Small intestine (tissue), 16 donors: ENCODE measurements at places on chromosomes 1 and 21.
A peak's percentile ranks its signal among the peaks of the same experiment; 100 is the strongest.

- DNase-seq, result no peak
Observed at GRCh38 chr1:25700144-25700523, 83.5 kb downstream of the MAN1C1 start.

DNA sequence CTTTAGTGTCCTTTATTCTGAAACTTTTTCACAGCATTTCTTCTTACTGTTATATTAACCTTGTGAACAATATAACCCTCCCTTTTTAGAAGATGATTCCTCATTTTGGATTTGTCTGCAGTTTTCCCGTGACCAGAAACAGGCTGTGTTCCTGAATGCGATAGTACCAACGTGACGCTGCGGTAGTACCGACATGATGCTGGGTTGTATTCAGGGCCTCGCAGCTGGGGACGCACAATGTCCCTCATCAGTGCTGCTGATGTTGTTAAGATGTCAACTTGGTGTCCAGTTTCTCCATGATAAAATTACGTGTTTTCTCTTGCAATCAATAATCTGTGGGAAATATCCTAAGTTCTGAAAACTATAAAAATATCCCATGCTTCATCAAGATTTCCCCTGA lies 761.4 kb upstream of the TPTE start:
- DNase-seq, result no peak

DNA sequence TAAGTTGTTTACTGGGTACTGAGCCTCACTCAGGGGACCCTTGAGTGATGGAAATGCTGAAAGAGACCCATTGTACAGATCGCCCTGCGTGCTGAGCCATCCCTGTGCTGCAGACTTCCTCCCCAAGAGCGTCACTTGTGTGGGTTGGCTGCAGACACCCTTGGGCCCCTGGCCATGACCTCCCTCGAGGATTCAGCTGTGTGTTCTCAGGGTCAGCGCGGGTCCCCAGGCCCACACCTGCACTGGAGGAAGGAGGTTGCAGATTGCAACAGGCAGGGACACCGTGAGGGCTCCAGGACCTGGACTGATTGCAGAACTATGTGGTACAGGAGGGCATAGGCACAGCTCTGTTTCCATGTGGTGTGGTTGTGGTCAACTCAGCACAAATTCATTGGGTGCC lies 4.4 kb downstream of the SNAP47 start:
- DNase-seq, result no peak

DNA sequence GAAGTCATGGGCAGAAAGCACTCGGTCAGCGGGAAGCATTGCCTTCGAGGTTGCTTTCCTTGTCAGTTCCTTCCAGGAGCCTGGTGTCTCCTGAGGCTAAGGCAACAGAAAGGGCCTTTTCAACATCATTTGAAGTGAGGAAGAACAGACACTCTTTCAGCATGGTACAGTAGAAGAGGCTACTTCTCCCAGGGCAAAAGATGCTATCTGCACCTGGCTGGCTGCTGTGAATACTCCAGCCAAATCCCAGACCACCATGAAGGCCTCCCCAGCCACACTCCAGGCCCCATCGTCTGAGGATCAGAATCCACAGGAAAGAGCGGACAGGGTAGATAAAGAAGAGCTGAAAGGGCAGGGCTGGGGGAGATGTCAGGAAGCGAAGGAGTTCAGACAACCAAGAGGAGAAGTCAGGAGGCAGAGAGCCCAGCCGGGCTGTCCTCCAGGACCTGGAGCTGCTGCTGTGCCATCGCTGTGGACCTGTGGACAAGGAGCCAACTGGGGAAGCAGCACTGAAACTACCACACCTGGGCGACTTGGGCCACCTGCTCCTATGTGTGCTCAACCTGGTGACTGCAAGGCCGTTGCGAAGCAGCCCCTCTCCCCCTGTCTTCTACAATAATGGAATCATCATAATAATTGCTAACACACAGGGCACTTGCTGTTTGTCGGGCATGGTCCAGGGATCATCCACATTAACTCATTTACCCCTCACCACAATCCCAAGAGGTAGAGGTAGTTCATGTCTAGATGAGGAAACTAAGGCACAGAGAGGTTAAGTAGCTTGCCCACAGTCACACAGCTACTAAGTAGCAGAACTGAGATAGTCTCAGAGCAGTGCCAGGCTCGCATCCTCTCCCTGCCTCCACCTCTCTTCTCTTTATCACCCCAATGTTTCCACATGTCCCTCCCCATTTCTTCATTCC lies 88.0 kb upstream of the ZBTB40 start:
- no peak for DNase-seq

DNA sequence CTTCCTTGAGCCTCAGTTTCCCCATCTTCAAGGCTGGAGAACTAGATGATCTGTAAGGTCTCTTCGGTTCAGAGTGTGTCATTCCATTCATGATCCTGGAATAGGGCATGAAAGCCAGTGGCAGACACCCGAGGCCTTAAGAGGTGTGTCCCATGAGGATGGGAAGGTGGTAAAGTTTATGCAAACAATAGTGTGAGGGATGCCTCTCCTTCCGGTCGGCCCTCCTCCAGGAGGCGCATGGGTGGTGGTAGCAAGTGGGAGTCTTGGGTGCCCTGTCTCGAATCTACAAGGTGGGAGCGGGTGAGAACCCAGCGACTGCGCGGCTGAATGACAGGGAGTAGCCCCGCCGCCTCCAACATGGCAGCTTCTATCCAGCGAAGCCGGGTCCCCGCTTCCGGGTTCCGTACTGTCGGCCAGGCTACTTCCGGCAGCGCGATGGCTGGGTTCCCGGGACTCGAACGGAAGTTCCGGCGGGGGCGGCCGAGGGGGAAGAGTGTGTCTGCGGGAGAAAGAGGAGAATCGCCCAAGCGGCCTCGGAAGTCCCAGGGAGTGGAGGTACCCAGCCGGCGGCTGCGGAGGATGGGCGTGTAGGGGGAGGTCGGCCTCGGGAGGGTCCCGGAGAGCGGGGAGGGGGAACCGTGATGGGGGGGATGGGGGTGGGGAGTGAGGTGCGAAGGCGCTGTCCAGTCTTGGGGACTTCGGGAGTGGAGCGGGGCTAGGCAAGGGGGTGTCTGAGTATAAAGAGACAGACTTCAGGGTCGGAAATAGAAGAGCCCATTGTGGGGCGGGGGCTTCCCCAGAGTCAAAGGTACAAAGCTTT lies at the start of gene LYPLA2:
Gene LYPLA2, plus strand, starts transcription at position 450 of the 820 bp plus-strand sequence. CDS start 1,538 bp downstream, outside the sequence.
- DNase-seq, result peak; percentile 89

DNA sequence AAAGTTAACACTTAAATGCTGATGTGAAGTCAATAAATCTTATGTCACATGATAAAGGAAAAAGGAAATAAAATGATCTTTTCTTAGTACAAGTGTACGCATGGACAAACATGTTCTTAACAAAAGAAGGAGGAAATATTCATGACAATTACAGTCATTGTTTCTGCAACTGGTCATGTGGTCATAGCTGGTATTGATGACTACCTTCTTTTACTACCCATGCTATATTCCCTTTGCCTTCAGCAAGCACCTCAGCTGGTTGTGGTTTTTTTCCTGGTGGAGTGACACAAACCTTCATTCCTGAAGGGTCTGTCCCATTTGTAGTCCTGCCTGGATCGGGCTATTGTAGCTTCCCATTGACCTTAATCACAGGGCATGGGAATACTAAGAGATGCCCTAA lies 23.4 kb upstream of the TSHB start:
- no peak for DNase-seq

- no peak for DNase-seq
Observed at GRCh38 chr1:63854091-63854490, 80.3 kb downstream of the ROR1 start.
